ENCODE measurements at places on chromosomes 1 and 21.
A peak's percentile ranks its signal among the peaks of the same experiment; 100 is the strongest.

GRCh38 chr1:180932378-180932777 lies 19.7 kb downstream of the KIAA1614 start:
- DNase-seq, result no peak

DNA sequence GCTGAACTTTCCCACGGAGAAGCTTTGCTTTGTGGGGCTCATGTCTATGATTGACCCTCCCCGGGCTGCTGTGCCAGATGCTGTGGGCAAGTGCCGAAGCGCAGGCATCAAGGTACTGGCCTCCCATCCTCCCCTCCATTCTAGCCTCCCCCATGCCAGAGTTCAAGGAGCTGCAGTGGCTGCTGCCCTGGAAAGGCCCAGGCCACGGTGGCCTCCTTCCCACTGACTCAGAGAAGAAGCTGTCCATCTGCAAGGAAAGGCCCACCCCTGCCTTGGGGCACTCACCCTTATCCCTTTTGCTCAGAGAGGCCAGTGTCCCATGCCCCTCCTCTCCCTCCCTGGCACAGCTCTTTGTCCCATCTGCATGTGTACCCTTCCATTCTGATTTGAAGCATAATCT lies 14.9 kb downstream of the ATP1A2 start:
- no peak for DNase-seq

DNA sequence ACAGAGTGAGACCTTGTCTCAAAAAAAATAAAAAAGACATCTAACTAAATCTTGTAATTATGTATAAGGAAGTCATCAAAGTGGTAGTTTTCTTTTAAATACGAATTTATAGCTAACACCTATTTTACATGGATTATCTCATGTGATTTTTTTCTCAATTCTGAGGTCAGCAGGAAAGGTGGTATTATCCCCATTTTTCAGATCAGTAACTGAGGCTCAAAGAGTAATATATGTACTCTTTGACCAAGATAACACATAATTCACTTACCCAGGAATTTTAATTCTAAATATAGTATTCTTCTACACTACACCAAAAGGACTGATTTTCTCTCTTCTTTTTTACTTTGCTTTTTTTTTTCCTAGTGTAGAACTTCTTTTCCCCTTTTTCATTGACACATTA lies 9.1 kb downstream of the IFT25 start:
- no peak for DNase-seq

GRCh38 chr1:82168482-82168881 lies 367.7 kb downstream of the ADGRL2 start:
- DNase-seq, result no peak

DNA sequence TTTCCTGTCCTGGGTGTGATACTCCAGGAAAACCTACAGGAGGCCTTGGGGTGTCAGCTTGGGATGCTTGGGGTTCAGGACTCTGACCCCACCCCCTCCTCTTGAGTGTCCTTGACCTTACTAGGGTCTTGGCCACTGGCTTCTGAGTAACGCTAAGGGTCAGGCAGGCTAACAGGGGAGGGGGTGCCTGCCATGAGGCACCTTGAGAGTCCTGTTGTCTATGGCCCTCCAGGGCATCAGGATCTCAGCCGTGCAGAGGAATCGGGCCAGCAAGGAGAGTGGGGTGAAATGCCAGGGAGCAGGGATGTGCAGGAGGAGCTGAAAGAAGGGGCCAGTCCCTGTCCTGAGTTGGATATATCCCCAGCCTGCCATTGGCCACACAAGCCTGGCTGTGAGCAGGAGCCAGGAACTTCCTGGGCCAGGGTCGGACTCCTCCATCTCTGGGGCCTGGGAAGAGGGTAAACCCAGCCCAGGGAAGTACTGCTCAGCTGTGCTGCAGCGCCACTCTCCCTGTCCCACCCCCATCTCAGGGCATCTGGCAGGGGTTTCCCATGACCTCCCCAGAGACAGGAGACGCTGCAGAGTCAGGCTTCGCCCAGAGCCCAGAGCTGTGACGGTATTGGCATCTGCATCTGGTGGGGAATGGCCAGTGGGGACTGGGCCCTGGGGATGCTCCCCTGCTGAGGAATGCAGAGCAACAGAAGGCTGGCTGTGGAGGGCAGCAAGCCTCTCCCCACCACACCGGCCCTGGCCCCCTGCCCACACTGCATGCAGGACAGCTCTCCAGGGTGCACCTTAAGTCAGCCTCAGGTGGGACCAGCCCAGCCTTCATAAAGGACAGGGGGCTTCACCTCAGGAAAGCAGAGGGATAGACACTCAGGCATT lies 6.3 kb downstream of the KIF21B start:
- no peak for DNase-seq

DNA sequence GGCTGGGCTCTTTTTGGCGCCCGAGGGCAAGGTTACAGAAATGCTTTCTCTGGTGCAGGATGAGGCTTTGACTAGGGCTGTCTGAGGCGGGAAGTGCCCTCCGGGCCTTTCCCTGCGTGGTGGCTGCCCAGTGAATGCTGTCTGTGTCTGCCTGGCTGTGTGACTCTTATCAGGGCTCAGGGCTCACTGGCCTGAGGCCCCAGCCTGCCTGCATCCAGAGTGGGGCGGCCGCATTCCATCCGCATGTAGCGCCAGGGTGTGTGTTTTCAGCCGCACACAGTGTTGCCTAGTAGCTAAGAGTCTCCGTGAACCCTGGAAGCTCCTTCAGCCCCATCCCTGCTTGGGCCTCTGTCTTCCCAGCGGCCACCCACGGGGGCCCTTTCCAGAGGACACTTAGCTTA lies 59.1 kb downstream of the FAAP20 start:
- peak; percentile 87 for DNase-seq

DNA sequence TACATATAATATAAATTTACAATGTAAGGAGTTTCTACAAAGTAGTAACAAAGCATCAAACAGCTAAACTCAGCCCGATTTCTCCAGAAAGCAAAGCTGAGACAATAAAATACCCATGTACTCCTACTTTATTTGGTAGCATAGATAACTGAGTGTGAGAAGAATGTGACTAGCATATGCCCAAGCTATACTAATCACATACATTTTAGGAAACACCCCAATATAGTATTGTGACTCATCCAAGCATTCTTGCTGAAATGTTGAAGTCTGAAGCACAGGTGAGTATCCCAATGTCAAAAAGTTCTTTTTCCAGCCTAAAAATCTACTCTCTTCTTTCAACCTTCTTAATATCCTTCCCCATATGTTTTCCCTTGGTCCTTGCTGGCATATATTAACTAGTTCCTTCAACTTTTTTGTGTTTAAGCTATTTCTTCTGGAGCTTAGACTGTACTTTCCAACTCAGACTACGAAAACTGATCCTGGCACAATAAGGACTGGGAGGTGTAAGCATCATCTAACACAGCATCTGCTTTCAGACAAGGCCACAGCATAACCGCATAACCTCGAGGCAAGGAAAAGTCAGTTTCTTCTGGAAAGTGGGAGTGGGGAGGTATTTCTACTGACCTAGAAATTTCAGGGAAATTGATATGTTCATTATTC lies 163.0 kb upstream of the RNPC3 start:
- DNase-seq, result no peak

DNA sequence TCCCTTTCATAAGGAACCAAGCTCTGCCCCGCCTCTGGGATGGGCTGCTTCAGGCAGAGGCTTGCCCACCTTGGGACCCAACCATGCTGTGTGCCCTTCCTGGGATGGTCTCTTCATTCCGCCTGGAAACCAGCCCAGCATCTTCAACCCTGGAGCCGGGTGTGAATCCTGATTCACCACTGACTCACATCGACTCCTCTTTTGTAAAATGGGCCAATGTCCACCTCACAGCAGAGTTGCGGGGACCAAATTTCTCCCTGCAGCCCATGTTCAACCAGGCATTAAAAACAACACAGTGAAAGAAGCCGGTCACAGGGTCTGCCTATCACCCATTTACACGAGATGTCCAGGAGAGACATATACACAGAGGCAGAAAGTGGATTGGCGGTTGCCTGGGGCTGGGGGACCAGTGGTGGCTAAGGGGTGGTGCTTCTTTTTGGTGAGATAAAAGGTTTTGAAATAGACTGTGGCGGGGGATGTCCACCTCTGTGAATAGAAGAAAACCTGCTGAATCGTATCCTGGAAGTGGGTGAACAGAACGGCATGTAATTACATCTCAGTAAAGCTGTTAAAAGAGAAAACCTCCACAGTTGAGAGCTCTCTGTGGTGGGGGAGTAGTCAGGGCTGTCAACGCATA lies 6.9 kb upstream of the GPR153 start:
- no peak for DNase-seq

DNA sequence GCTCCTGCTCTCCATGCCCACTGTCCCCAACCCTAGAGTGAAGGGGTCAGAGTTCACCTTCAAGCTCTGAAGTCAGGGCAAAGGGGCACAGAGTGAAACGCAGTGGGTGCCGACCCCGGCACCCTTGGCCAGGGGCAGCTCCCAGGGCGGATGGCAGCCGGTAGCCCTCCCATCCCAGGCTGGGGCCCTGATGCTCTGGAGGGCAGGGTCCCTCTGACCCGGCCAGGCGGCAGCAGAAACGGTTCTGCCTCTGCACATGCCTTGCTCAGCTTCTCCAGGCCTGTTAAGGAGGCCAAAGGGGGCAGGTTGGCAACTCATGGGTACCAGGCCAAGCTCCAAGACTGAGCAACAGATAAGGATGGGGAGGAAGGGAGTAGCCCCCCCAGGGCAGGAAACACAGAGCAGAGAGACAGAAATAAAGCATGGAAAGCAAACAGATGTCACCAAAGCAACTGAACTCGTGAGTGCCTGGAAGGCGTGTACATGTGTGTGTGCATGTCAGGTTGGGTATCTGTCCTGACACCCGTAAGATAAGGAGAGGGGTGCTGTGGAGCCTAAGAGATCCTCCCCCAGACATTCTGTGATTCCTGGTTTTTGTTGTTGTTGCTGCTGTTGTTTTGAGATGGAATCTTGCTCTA lies 112.3 kb upstream of the IFFO2 start:
- DNase-seq, result no peak

Measured in urinary bladder (tissue), 4 donors.